T-cell (primary cell): ENCODE measurements at places on chromosomes 5 and 9.
A peak's percentile ranks its signal among the peaks of the same experiment; 100 is the strongest.

GRCh38 chr5:14407746-14408175 lies 173.8 kb upstream of the OTULINL start:
- no peak overlapping the region for H3K4me3 ChIP-seq
- H3K27me3 ChIP-seq, result no peaks in the 10 kb centered on the region
- no peak for DNase-seq

DNA sequence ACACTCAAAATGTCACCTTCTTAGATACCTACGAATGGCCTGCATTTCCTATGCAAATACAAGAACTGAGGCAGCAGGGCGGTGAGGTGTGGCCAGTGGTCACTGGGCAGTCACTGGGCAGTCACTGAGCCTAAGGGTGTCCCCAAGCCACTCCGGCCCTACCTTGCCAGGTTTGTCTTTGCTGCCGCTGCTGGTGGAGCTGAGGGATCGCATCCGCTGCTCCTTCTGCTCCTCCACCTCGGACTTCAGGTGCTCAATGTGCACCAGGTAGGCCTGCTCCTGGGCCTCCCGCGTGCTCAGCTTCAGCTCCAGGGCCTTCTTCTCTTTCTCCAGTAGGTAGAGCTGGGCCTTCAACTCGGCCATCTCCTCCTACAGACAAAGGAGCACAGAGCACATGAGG lies 72.3 kb downstream of the DCP2 start:
- no peak overlapping the region for H3K27ac ChIP-seq
- no peaks in the 10 kb centered on the region for H3K27me3 ChIP-seq
- H3K4me1 ChIP-seq, result no peaks in the 10 kb centered on the region
- no peaks in the 10 kb centered on the region for H3K36me3 ChIP-seq

GRCh38 chr9:106954974-106955850 lies 92.2 kb downstream of the ZNF462 start:
- H3K27me3 ChIP-seq, result no peaks in the 10 kb centered on the region
- H3K27ac ChIP-seq, result no peak overlapping the region

- no peaks in the 10 kb centered on the region for H3K36me3 ChIP-seq
- H3K27me3 ChIP-seq, result peaks cover 3% of the 10 kb centered on the region
- DNase-seq, result no peak
- H3K4me3 ChIP-seq, result no peak overlapping the region
Measured at GRCh38 chr5:3277590-3278196, 317.9 kb upstream of the IRX1 start.

GRCh38 chr9:69549310-69550202 lies 122.6 kb downstream of the APBA1 start:
- H3K4me3 ChIP-seq, result no peak overlapping the region
- no peaks in the 10 kb centered on the region for H3K36me3 ChIP-seq
- H3K27ac ChIP-seq, result no peak overlapping the region
- no peaks in the 10 kb centered on the region for H3K4me1 ChIP-seq

GRCh38 chr9:6852243-6852963 lies 94.6 kb downstream of the KDM4C start:
- H3K27me3 ChIP-seq, result no peaks in the 10 kb centered on the region
- peaks cover 4% of the 10 kb centered on the region for H3K36me3 ChIP-seq
- H3K4me1 ChIP-seq, result no peaks in the 10 kb centered on the region
- no peak overlapping the region for H3K4me3 ChIP-seq
- DNase-seq, result no peak

- H3K27ac ChIP-seq, result no peak overlapping the region
- H3K36me3 ChIP-seq, result no peaks in the 10 kb centered on the region
- DNase-seq, result no peak
- H3K27me3 ChIP-seq, result no peaks in the 10 kb centered on the region
- H3K4me3 ChIP-seq, result no peak overlapping the region
- H3K4me1 ChIP-seq, result no peaks in the 10 kb centered on the region
Measured at GRCh38 chr5:90368454-90369246, 40.9 kb downstream of the CETN3 start.

DNA sequence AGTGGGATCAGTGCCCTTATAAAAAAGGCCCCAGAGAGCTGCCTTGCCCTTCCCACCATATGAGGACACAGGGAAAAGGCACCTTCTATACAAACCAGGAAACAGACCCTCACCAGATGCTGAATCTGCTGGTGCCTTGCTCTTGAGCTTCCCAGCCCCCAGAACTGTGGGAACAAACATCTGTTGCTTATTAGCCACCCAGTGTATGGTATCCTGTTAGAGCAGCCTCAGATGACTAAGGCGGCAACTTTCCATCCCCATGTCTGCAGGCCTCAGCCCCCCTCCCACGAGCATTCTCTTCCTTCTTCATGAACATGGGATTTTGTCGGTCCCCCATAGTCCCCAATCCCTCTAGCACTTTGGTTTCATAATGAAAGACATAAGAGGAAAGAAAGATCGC lies 202.5 kb upstream of the GAS1 start:
- no peak overlapping the region for H3K4me3 ChIP-seq
- peaks cover 28% of the 10 kb centered on the region for H3K27me3 ChIP-seq
- H3K4me1 ChIP-seq, result no peaks in the 10 kb centered on the region
- no peak overlapping the region for H3K27ac ChIP-seq
- DNase-seq, result no peak

DNA sequence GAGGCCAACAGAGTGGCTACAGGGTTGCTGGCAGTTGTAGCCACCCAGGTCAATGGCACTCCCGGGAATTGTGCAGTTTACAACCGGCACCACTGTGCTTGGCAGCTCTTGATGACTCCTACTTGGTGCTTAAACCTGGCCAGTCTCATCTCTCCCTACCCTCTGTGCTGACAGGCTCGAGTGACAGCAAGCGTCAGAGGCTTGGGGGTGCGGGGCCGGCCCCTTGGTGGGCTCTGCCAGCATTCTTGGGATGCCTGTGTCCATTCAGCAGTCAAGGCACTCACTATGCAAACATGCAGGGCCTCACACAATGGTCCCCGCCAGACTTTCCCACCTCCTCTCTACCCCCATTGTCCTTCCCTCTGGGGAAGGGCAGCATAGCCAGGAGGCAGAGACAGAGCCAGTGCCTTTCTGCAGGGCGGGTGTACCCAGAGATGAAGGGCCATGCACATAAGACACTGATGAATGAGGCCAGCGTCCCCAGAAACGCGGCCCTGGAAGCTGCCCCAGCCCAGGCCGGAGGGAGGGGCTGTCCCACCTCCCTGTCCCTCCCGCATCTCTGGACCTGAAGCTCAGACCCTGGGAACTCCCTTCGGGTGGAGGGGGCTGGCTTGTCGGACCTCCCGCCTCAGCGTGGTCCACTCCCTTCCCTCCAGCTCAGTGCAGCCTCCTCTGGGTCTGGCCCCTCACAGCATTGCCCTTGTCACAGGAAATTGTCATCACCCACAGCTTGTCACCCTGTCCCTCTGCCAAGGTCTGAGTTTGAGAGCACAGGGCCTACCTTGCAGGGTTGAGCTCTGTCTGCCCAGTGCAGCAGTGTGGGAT lies 26.4 kb upstream of the NOTCH1 start:
- DNase-seq, result no peak
- no peak overlapping the region for H3K4me3 ChIP-seq
- no peaks in the 10 kb centered on the region for H3K27me3 ChIP-seq
- H3K36me3 ChIP-seq, result no peaks in the 10 kb centered on the region

GRCh38 chr9:86562691-86563090 lies 208.5 kb upstream of the TUT7 start:
- H3K4me1 ChIP-seq, result no peaks in the 10 kb centered on the region
- H3K4me3 ChIP-seq, result no peak overlapping the region

DNA sequence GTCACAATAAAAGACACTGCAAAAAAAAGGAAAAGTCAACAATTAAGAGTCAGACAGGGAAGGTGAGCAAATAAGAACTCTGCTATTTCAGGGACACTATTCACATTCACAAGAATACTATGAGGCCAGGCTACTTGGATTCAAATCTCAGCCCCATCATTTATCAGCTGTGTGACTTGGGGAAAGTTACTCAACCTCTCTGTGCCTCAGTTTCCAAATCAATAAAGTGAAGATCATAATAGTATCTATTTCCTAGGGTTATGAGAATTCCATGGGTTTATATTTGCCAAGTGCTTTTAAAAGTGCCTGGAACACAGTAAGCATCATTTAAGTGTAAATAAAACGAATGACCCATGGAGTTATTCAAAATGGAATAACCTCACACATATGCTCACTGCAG lies 56.4 kb downstream of the ALDH7A1 start:
- H3K4me1 ChIP-seq, result no peaks in the 10 kb centered on the region
- no peak overlapping the region for H3K27ac ChIP-seq
- H3K36me3 ChIP-seq, result no peaks in the 10 kb centered on the region
- DNase-seq, result no peak
- H3K27me3 ChIP-seq, result peaks cover 3% of the 10 kb centered on the region
- H3K4me3 ChIP-seq, result no peak overlapping the region

DNA sequence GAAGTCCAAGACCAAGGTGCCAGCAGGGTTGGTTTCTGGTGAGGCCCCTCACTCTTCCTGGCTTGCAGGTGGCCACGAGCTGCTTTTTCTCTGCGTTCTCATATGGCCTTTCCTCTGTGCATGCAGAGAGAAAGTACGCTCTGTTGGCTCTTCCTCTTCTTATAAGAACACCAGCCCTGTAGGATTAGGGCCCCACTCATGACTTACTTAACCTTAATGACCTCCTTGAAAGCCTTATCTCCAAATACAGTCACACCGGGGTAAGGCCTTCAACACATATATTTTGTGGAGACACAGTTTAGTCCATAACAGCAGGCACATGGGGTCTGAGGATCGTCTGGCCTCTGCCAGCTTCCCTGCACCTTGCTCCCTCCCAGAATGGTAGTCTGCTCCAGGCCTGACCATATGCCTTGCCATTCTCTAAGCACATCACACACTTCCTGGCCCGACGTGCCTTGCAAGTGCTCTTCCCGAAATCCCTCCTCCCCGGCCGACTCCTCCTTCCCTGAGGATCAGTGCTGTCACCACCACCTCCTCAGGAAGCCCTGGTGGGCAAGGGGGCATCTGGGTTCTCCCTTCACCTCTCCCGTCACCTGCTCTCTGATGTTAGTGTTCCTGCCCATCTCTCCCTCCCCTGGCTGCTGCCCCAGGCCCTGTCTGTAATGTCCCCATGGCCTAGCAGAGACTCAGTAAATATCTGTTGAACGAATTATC lies 200.7 kb downstream of the AOPEP start:
- no peak overlapping the region for H3K4me3 ChIP-seq
- no peaks in the 10 kb centered on the region for H3K27me3 ChIP-seq
- no peaks in the 10 kb centered on the region for H3K36me3 ChIP-seq
- H3K4me1 ChIP-seq, result no peaks in the 10 kb centered on the region
- no peak overlapping the region for H3K27ac ChIP-seq

DNA sequence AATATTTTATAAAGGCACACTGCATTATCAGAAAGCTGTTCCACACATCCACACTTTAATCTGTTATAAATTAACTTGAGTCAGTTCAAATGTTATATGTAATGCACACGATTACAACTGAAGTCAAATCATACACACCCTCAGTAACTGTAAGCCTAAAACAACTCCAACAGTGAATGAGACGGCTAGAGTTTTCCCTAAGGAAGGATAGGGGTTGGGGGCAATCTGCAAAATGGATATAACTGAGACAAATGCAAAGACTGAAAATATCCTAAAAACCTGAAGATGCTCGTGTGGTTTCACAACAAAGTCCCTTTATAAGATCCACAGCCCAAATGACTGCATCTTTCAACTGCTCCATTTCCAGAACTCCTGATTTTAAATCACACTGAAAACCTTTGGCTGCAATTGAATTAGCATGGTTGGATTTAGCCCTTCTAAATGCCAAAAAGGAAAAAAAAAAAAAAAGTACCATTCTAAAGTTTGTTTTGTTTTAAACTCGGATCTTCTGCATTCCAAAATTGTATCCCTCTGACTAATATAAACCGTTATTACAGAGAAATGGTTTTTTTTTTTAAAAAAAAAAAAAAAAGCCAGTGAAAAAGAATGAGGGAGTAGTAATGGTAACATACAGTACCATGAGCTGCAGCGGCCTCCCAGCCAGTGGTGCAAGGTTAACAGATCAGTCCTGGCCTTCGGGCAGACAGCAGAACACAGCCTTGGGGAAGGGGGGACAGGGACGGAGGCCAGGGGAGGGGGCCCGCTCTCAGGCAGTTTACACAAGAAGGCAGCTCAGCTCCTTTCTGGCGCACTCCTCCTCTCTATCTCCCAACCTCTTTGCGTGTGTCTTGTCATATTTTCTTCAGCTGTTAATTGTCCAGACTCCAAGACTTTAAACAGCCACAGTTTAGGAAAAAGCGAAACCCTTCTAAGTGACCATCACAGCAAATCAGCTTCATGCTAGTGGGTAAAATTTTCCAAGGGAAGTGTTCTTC lies 166.1 kb downstream of the BNC2 start:
- no peak for DNase-seq
- no peaks in the 10 kb centered on the region for H3K27me3 ChIP-seq
- H3K36me3 ChIP-seq, result no peaks in the 10 kb centered on the region
- H3K4me3 ChIP-seq, result no peak overlapping the region

DNA sequence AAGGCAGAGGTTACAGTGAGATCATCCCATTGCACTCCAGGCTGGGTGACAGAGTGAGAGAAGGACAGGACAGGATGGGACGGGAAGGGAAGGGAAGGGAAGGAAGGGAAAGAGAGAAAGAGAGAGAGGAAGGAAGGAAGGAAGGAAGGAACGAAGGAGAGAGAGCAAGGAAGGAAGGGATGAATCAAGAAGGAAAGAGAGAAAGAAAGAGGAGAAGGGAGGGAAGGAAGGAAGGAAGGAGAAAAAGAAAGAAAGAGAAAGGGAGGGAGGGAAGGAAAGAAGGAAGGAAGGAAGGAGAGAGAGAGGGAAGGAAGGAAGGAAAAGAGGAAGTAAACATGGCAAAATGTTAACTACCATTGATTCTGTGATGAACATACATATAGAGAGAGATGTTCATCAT lies 28.8 kb downstream of the SGTB start:
- peaks cover 52% of the 10 kb centered on the region for H3K36me3 ChIP-seq
- H3K27ac ChIP-seq, result no peak overlapping the region
- H3K4me1 ChIP-seq, result no peaks in the 10 kb centered on the region
- H3K27me3 ChIP-seq, result no peaks in the 10 kb centered on the region
- no peak overlapping the region for H3K4me3 ChIP-seq

GRCh38 chr9:2424619-2425033 lies 197.0 kb upstream of the VLDLR start:
- H3K27me3 ChIP-seq, result no peaks in the 10 kb centered on the region
- no peaks in the 10 kb centered on the region for H3K4me1 ChIP-seq
- no peak overlapping the region for H3K4me3 ChIP-seq

DNA sequence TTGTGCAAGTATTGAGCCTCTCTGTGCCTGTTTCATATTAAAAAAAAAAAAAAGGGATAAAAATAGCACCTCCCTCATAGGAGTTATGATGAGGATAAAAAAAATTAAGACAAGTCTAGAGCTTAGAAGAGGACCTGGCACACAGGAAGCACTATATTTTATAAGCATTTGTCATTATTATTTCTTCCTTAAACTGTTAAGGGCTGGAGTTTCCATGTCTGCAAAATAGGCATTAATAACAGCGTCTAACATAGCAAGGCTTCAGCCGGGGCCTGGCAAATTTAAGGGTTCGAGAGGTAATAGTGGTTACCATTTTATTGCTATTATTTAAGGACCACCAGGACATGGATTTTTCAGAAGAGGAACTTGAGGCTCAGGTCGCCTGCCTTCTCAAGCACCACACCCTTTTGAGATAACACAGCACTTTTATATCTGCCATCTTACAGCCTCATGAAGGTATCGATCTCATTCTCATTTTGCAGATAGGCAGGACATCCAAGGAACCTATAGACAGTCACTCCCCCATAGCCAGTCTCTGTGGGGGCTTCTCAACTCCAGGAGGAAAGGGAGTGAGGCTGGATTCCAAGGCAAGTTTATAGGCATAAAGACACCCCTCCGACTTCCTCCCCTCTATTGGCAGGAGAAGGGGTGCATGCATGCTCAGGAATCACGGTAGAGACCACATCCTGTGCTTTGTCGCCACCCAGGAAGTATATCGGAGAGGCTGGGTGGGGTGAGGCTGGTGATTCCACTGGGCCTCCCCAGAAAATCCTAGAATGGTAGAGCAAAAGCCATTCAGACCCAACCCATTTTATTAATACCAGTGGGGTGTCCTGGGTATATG lies 2.4 kb downstream of the ANXA6 start:
- H3K27ac ChIP-seq, result peak overlapping the region; percentile 89
- H3K4me3 ChIP-seq, result peak overlapping the region; percentile 96
- peaks cover 21% of the 10 kb centered on the region for H3K36me3 ChIP-seq
- no peaks in the 10 kb centered on the region for H3K27me3 ChIP-seq
- peak; percentile 40 for DNase-seq
